ENCODE measurements at places on chromosomes 3 and 15.

- no peak for DNase-seq
These were observed 42.1 kb downstream of the VGLL4 start for GRCh38 chr3:11601446-11602238.

GRCh38 chr3:44983484-44983941, 7.5 kb downstream of the EXOSC7 start:
- no peak for DNase-seq

DNA sequence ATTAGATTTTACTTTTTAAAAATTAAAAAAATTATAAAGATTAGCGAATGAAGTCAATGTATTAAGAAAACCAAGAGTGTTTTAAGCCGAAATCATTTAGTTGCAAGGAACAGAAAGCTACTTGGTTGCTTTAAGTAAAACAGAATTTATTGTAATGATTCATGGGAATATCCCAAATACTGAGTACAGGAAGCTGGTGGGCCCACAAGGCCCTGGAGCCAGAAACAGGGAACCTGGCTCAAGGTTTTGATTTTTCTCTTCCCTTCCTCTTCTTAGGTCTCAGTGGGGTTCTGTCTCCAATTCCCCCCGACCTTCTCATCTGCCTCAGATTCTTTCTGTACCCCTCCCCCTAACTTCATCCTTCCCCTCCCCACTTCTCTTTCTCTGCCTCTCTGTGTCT, 229.0 kb downstream of the TLE3 start:
- no peak for DNase-seq

DNA sequence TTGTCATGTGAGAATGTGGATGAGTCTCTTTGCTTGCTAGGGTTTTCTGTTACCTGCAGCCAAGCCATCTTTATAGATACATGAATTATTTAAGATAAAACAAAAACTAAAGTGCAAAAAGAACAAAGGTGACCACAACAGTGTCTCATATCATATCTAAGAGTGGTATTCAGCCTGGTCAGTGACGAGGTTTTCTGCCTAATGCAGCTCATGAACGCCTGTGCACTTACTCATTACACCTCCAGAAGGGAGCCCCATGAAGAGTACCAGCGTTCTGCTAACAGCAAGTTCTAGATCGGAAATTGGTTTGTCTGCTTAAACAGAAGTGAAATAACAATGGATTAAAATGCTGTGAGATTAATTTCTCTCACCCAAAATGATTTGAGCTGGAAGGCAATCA, 19.2 kb downstream of the PXYLP1 start:
- DNase-seq, result no peak

GRCh38 chr15:35455201-35455600, 90.8 kb downstream of the DPH6 start:
- DNase-seq, result no peak

DNA sequence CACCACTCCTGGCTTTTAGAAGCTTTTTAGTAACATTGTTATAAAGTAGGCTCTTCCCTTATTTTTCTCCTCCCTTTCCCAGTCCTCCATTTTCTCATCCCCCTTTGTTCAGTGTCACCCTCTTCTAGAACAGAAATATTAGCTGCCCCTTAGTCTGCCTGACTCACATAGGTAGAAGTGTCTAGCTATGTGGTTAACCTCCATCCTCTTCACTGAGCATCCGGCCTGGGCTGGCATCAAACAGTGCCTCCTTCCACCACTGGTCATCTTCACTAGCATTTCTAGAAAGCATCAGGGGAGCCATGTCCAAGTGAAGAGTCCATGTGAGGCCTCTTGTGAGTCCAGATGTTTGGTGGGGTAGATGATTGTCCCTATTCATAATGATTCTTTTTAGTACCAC, 70.0 kb upstream of the SKOR1 start:
- DNase-seq, result no peak

Data from hematopoietic multipotent progenitor cell (in vitro differentiated cells).